H54 (cell line): ENCODE measurements at places on chromosomes 2 and 18.

- DNase-seq, result no peak
Measured at GRCh38 chr18:48845174-48845573, 105.6 kb downstream of the SMAD7 start.

- DNase-seq, result no peak
Measured at GRCh38 chr18:58955738-58956137, 91.1 kb downstream of the ZNF532 start.

DNA sequence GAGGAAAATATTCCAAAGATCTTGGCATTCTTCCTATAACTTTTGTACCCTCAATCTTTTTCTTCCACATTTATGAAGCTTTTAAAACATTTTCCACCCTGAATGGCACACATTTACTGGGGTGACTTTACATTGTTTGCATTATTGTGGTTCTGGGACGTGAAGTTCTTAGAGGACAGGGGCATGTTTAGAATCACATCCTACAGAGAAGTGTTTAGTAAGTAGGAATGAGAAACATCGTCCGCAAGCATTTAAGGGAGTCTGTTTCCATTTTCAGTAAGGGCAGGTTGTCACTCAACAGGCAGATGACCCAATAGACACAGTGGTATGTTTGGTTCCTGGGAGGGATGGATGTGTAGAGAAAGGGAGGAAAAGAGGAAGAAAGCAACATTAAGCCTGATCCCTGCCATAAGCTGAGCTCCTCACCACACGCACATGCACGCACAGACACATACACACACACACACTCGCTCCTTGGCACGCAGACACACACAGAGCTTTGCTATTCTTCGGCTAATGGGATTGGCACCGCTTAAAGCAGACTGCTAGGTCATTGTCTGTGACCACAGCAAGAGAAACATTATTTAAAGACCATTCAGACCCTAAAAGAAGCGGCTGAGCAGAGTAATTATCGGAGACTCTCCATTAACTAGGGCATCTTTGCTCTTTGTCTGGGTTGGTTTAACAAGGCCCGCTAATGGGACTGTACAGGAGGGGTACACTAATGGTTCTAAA is 14.2 kb upstream of the PLEKHM3 start:
- no peak for DNase-seq

GRCh38 chr2:74242354-74243071 is 44.1 kb downstream of the MTHFD2 start:
- no peak for DNase-seq

- no peak for DNase-seq
Measured at GRCh38 chr2:96872591-96873349, 2.9 kb upstream of the SEMA4C start.

GRCh38 chr2:40488927-40489677 is 37.2 kb upstream of the SLC8A1 start:
- DNase-seq, result no peak

- DNase-seq, result no peak
Measured at GRCh38 chr2:153509133-153509532, 30.6 kb upstream of the RPRM start.

GRCh38 chr18:11992096-11992790 is 10.9 kb downstream of the IMPA2 start:
- no peak for DNase-seq

GRCh38 chr2:111121028-111121827 is 514 bp downstream of the BCL2L11 start:
- peak; percentile 43 for DNase-seq

GRCh38 chr2:165839610-165840009 is 45.6 kb upstream of the GALNT3 start:
- DNase-seq, result no peak

DNA sequence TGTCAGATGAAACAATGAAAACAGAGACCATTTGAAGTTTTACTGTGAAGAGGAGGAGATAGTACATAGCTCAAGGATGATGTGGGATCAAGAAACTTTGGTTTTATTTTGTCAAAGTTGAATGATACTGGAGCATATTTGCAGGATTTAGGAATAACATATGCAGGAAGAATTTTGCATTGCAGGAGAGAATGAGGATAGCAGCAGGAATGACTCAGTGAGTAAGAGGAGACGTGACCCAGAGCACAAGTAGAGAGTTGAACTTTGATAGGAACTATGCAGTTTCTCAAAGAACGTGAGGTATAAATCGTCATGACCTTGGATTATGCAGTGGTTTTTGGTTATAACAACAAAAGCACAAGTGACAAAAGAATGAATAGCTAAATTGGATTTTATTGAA is 47.7 kb downstream of the MAPRE2 start:
- DNase-seq, result no peak

GRCh38 chr2:225008935-225009334 is 33.3 kb downstream of the DOCK10 start:
- no peak for DNase-seq

DNA sequence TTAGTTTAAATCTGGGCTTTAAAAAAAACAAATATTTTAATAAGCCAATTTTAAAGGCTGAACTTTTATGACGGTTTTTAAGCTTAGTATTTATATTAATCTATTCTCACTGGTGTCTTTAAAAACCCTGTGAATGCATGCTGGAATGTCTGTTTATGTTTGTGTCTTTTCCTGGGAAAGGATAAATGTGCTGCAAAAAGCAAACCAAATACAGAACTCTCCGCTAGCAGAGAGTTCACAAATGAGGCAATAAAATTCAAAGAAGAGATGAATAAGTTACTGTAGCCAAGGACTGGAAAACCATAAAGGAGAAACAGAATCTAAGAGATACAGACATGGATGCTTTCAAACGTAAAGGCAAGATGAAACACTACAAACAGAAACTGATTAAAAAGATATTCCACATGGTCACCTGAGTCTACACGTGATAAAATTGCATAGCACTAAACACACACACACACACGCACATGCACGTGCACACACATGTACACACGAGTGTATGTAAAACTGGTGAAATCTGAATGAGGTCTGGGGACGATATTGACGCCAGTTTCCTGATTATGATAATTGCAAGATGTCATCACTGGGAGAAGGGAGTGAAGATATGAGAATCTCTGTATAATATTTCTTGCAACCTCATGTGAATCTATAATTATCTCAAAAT is 4.5 kb downstream of the TWIST2 start:
- DNase-seq, result no peak

DNA sequence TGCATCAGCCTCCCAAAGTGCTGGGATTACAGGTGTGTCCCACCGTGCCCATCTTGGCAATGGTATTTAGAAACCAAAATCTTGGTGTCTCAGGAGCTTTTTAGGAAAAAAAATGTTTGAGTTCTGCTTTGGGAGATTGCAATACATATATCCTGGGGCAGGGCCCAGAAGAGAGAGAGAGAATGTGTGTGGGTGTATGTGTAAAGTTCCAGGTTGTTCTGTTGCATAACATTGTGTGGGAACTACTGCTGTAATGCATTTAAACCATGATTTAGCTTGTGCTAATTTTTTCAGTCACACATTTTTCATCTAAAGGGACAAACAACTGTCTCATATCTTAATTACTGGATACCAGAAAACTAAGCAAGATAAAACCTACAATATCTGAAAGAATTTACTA is 70.8 kb upstream of the NABP1 start:
- no peak for DNase-seq

- no peak for DNase-seq
Measured at GRCh38 chr2:110099038-110099425, 16.6 kb downstream of the MALL start.

- DNase-seq, result no peak
Measured at GRCh38 chr18:35746826-35747339, 165.3 kb downstream of the GALNT1 start.

DNA sequence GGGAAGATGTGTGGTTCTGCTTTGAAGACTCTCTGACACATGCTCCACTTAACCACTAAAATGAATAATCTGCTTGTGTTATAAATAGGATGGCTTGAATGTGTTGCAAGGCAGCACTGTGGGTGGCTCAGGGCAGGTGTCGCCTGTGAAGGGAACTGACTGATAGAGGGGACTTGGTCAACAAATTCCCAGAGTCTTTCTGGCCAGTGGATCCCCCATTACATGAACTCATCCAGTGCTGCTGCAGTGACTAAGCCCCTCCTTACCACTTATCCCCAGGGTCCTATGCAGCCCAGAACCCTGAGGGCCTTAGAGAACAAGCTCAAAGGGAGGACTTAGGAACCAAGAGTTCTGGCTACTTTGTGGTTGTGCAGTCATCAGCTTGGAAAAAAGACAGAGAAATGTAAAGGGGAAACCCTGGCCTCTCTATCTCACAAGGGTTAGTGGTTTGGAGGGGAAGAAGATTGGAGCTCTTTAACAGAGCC is 226.2 kb upstream of the TNP1 start:
- no peak for DNase-seq

DNA sequence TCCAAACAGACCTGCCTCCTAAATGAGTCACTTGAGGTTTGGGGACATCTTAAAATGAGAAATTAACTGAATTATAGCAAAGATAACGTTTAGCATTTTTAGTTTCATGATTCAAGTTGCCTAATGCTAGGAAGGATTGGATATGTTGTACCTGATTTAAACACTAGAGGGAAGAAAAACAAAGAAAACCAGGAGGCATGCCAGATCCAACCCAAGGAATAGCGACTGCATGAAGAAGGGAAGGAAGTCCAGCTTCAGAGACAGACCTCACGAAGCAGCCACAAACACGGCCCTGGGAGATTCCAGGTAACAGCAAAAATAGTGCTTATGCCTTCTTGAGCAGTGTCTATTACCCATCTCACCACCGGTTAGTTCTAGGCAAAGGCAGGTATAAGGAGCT is 499.9 kb upstream of the SPHKAP start:
- peak; percentile 8 for DNase-seq

GRCh38 chr18:38801640-38802039 is 1236.0 kb upstream of the CELF4 start:
- DNase-seq, result no peak

DNA sequence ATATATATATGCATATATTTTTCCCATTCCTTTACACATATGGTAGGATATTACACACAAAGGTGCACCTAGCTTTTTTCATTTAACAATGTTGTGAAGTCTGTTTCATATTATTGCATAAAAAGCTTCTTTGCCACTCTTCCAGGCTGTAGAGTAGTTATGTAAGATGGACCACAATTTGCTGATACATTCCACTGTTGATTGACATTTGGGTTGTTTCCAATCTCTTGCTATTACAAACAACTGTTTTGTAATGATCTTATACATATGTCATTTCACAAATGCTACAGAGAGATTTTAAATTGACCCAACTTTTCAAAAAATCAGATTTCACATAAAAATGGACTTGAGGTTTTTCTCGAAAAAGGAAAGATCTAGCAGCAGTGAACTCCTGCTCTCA is 301.4 kb downstream of the CDCA7 start:
- no peak for DNase-seq
